ENCODE measurements at places on chromosomes 12 and 14.
A peak's percentile ranks its signal among the peaks of the same experiment; 100 is the strongest.

DNA sequence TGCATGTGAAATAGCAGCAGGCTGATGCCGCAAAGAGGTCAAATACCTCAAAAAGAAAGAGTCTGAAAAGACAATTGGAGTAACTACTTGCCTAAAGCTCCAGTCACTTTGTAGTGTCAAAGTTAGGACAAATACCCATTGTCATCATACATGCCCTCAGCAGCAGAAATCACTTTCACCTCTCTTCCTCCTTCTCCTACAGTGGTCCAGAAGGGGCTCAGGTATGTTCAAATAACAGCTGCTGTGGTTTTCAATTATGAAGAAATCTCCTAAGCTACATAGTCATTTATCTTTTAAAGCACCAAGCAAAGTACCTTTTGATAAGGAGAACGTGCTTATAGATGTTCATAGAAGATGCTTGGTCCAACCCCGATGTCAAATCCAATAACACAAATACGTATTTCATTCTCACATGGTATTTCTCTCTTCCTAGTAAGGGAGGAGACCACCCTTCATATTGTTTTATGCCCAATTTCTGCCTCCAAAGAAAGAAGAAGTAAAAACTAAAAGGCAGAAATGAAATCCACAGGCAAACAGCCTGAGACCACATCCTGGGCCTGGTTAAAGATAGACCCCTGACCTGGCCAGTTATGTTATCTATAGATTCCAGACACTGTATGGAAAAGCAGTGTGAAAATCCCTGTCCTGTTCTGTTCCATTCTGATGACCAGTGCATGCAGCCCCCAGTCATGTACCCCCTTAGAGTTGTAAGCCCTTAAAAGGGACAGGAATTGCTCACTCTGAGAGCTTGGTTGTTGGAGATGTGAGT, 23.7 kb downstream of the GYS2 start:
- DNase-seq = no peak

DNA sequence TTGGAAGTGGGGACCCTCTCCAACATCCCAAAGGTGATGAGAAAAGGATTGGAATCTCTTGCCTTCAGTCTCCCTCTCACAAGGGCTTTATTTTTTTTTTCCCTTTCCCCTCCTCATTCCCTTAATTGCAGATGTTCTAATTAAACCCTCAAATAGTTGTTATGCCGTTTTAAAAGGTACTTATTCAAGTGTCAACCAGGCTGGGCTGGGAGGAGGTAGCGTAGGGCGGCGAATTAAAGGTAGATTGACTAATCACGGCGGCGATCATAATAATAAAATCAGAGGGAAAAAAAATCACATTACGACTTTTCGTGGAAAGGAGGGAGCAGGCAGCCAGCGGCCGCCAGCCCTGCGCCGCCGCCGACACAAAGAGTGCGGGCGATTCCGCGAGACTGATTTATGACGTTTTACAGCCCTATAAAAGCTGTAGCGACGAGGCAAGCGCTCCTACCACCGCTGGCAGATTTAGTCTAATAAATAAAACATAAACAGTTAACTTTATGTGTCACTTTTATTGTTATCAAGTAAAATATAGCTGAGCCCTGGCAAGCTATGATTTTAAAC, 1.7 kb upstream of the HOXC4 start:
- no peak for DNase-seq

GRCh38 chr12:62640910-62641448, 174.4 kb downstream of the MON2 start:
- DNase-seq = peak; percentile 31

DNA sequence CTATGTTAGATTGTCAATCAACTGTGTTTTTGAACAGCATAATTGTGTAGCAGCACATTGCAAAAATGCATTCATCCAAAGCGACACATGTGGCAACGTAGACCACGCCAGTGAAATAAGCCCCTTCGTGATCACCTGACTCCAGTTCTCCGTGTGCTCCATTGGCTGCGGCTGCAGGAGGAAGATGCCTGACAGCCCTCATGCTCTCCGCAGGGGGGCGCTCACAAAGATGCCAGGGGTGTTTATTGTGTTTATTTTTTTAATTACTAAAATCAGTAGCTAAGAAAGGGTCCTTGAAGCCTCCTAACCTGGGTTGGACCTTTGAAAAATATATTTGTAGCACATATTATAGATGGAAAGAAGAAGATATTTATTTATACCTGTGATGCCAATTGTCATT, 116.3 kb downstream of the SLC15A4 start:
- DNase-seq = no peak

DNA sequence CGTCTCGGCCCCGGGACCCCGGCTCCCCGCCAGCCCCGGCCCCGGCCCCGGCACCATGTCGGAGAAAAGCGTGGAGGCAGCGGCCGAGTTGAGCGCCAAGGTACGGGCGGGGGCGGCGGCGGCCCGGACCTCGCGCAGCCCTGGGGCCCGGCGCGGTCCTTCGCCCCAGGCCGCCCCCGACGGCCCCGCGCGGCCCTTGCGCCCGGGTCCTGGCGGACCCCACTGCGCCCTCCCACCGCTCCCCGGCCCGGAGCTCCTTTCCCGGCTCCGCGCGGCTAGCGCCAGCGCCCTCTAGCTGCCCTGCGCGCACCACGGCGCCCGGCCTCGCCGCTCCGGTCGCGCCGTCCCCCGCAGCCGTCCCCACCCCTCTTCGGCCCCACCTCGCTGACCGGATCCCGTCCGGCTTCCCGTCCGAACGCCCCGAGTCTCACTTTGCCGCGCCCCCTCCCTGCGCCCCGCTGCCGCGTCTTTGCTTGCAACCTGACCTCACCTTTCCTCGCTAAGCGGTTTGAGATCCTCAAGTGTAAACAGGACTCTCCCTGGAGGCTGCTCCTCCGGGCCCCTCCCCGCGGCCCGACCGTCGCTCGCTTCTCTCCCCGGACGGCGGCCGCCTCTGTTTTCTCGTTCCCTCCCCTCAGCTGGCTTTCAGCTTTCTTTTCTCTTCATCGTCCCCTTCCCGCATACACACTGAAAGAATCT, 637 bp downstream of the PTMS start:
- DNase-seq = peak; percentile 68

- no peak for DNase-seq
Observed at GRCh38 chr12:50482571-50482970, 22.2 kb upstream of the DIP2B start.

DNA sequence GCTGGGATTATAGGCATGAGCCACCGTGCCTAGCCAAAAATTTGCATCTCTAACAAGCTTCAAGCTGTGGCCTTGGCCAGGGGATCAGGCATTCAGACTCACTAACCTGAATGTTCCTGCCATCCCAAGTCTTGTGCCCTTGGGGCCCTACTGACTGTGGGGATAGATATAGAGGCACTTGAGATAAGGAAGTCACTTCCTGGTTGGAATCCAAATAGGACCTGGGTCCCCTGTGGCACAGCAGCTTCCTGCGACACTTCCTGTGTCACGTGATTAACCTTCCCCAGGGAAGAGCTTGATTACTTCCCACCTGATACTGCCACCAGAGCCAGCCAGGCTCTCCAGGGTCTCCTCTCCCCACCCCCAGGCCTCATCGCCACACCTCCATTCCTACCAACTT, 128.2 kb downstream of the BCL11B start:
- no peak for DNase-seq

DNA sequence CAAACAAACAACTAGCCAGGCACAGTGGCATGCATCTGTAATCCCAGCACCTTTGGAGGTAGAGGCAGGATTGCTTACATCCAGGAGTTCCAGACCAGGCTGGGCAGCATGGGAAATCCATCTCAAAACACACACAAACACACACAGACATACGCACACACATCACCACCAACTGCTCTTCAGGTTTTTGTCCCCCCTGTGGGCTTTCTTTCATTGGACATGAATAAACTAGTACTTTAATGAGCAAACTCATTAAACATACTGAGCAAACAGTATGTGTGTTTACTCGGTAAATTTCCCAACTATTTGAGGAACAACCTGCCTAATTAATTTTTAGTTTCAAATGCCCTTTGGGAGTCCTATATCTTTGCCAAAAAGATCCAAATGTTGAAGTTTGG, 10.1 kb upstream of the RASSF3 start:
- DNase-seq = no peak

GRCh38 chr12:32756476-32757066, 874 bp upstream of the YARS2 start:
- DNase-seq = no peak

- DNase-seq = no peak
Observed at GRCh38 chr12:15632708-15633107, 156.5 kb downstream of the EPS8 start.

DNA sequence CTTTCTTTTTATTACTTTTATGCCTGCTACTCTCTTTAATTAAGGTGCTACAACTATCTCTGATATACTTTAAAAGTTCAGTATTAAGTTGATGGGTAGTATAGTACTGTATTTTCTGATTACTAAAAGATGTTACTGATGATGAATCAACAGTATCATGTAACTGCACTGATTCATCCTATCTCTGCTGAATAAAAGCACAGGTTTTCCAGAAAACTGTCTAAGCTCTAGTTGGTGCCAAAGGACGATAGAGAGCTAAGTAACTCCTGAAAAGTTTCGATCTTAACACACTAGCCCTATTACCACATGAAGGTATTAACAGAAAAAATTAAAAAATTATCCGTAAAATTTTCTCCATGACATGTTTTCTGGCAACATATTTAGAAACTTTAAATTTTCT, 2.1 kb downstream of the SCAF11 start:
- no peak for DNase-seq

- peak; percentile 91 for DNase-seq
Observed at GRCh38 chr14:23057757-23058653, 685 bp upstream of the CDH24 start.

DNA sequence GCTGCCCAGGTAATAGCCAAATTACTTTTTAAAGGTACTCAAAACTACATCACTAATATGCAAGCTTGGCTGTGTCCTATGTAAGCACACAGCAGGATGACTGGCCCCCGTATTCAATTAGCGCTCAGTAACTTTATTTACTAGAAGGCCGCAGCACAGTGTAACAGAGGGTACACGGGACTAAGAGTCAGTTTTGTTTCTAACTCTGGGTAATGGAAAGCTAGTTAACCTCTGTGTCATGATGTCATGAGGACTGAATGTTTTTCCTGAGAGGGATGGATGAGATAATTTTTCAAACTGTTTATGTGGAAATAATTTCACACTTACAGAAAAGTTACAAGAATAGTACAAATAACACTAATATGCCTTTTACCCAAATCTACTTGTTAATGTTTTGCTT, 27.1 kb downstream of the GALNT4 start:
- DNase-seq = no peak

DNA sequence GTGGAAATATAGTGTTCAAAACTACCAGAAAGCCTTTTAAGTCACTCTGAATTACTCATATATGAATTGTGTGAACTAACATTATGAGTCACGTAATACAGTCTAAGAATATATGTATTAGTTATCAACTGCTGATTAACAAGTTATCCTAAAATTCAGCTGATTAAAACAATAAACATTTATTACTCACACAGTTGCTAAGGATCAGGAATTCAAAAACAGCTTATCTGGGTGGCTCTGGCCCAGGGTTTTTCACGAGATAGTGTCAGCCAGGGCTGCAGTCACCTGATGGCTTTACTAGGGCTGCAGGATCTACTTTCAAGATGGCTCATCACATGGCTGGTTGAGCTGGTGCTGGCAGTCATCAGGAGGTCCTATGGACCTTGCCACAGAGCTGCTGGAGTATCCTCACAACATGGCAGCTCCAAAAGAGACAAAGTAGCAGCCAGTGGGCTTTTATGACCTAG, 36.5 kb downstream of the CORO1C start:
- no peak for DNase-seq

GRCh38 chr14:22887990-22888378, 5.0 kb downstream of the REM2 start:
- no peak for DNase-seq

DNA sequence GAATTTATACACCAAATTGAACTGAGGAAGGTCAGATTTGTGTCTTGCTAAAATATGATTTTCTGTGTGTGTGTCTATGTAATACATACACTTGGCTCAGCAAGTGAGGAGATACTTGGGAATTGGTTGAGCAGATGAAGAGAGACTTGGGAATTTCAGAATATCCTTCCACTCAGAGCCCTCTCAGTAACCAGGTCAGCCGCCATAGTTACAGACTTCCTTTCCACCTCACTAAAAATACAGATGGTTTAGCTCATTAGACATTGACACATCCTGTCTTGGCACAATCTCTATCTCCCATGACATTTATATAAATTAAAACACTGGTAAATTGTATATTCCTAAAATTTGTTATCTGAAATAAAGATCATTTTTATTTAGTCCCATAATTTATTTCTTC, 15.9 kb downstream of the PIK3C2G start:
- no peak for DNase-seq

GRCh38 chr14:52365071-52365470, 51.0 kb downstream of the PTGER2 start:
- DNase-seq = no peak

DNA sequence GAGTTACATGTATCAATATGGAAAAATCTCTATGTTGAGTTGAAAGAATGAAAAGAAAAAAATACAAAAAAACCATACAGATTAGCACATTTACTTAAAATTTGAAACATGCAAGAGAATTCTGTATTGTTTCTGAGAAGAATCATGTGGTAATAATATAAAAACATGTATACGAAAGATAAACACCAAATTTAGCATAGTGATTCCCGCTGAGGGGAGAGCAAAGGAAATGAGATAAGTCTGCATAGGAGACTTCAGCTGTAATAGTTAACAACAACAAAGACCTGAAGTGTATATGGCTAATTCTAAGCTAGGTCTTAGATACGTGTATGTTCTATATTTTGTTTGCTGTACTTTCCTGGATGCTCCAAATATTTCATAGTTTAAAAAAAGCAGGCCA, 46.5 kb downstream of the FNTB start:
- no peak for DNase-seq

DNA sequence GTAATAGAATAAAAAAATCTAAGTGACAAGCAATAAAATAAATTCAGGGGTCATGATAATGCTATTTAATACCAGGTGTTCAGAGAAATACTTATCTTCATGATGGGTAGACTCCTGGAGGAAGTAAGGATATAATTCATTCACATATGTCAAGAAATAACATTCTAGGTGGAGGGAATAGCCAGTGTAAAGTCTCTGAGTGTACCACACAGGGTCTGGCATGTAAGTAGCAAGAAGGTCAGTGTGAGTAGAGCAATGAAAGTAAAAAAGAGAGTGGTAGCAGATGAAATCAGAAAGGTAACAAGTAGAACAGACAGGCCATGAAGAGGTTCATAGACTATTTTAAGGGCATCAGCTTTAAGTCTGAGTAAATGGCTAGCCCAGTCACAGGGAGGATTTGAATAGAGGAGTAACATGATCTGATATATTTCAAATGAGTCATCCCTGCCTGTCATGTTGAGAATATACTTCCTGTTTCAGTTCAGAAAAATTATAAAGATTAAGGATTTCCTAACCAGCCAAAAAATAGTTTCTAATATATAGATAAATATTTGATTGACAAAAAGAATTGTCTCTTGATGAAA, 519.9 kb downstream of the C12orf50 start:
- no peak for DNase-seq

All from activated CD8-positive, alpha-beta T cell treated with anti-CD3 and anti-CD28 coated beads, Interleukin-2, amount 10 ng/mL, durations not matched to agents 7 days and 5 days (primary cell).